ENCODE measurements at places on chromosomes 2 and 18.

- DNase-seq = no peak
These were observed 144.6 kb downstream of the MAIP1 start for GRCh38 chr2:200100027-200100426.

- no peak for DNase-seq
These were observed 284.0 kb upstream of the CWC22 start for GRCh38 chr2:180291060-180291459.

GRCh38 chr2:60556576-60557485, 3.4 kb upstream of the BCL11A start:
- no peak for DNase-seq

DNA sequence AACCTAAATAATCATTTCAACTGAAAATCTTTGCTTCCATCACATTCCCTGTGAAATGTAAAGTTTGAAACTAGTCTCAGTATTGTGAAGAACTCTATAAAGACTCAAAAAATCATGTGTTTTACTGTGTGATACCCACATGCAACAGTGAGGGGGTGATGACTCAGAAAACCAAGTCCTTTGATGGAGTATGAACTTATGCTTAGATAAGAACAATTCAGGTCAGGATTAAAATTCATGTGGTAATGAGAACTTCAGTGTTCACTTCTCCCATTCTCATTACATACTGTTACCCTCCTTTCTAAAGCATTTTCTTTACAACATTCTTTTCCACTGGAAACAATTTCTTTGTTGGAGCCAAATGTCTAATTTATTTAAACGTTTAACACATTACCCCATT, 360.2 kb downstream of the FSIP2 start:
- no peak for DNase-seq

DNA sequence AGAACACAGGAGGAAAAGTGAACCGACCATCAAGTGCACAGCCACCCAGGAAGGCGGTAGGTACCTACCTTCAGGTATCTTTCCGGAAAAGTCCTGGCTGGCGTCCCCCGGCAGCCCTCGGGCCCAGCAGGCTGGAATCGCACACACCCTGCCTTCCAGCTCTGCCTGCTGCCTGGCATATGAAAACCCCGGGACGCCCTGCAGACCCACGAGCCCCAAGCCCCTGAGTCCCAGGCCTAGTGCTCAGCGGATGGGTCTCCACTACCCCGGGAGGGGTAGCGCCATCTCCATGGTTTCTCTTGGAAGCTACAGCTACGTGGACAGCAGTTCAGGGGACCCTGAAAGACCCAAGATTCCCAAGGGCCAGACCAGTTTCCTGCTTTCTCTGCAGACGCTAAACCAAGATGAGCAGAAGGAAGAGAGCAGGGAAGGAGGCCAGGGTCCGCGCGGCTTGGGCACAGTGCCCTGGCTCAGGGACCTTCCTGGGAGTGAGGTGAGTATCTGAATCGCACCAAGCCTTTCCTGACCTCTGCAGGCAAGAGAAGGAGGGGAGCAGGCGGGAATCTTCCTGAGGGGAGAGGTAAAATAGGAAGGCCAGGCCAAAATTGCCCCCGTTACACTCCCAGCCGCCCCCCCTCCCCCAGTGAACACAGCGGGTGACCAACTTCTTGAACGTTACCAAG, 80.4 kb downstream of the ARHGEF4 start:
- DNase-seq = no peak

- DNase-seq = no peak
These were observed 87.5 kb upstream of the MSH2 start for GRCh38 chr2:47315475-47315874.

Data from HFF-Myc (cell line).